ENCODE measurements at places on chromosomes 12 and 14.

GRCh38 chr12:2409656-2410265 lies 357.0 kb downstream of the CACNA1C start:
- DNase-seq, result no peak

- DNase-seq, result peak; percentile 33
These were observed 644.2 kb downstream of the NOVA1 start for GRCh38 chr14:25953532-25954139.

DNA sequence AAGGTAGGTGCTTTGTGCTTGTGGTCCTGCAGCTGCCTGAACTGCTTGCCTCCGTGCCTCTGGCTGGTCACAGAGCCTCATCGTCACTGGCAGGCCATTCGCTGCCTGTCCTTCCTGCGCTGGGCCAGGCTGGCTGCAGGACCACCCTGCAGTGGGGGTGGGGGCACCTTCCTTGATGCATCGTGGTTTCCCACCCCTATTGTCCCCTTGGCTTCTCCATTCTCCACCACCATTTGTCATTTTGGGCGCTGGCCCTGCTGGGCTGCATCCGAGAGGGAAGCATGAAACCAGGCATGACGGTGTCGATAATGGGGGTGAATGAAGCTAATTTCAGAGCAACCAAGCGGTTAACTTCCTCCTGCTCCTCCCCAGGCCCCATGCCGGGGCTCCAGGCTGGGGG lies 127.7 kb downstream of the NRXN3 start:
- DNase-seq, result no peak

- no peak for DNase-seq
These were observed 20.5 kb upstream of the TMCC3 start for GRCh38 chr12:94670898-94671297.

DNA sequence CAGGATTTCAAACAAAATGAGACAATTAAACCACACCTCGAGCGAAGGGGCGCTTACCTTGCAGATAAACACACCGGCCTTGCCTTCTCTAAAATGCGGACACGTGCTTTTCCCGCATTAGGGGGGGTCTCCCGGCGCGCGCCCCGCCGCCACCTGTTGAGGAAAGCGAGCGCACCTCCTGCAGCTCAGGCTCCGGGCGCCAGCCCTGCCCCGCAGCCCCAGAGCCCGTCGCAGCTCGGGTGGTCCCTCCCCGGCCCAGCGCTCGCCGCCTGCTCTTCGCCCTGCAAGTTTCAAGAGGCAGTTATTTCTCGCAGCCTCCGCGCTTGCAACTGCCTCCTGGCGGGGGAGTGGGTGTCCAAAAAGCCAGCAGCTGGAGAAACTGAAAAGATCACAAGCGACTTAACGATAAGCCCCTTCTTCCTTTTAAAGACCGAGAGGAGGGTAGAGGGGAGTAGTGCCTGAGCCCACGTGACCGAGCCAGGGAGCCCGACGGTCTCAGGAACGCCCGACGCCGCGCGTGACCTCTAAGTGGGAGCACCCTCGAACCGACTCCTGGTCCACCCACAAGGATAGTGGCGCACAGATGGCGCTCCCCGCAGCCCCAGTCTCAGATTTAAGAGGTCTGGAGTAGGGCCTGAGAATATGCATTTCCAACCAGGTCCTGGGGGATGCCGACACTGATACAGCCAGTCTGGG lies at the start of gene ESR2:
ESR2 (minus strand) TSS at position 396 of the 696 bp plus-strand sequence. CDS start 11,386 bp downstream, outside the sequence.
- DNase-seq, result peak; percentile 14

- no peak for DNase-seq
These were observed 36.9 kb downstream of the DIO3 start for GRCh38 chr14:101598159-101598558.

- DNase-seq, result no peak
These were observed 48.5 kb downstream of the FAM222A start for GRCh38 chr12:109762071-109762672.

- no peak for DNase-seq
These were observed 4.0 kb downstream of the FGF6 start for GRCh38 chr12:4441355-4442335.

- DNase-seq, result no peak
These were observed 266.2 kb downstream of the TMTC2 start for GRCh38 chr12:82952946-82953345.

- DNase-seq, result no peak
These were observed 137.9 kb downstream of the TPH2 start for GRCh38 chr12:72076558-72076915.

DNA sequence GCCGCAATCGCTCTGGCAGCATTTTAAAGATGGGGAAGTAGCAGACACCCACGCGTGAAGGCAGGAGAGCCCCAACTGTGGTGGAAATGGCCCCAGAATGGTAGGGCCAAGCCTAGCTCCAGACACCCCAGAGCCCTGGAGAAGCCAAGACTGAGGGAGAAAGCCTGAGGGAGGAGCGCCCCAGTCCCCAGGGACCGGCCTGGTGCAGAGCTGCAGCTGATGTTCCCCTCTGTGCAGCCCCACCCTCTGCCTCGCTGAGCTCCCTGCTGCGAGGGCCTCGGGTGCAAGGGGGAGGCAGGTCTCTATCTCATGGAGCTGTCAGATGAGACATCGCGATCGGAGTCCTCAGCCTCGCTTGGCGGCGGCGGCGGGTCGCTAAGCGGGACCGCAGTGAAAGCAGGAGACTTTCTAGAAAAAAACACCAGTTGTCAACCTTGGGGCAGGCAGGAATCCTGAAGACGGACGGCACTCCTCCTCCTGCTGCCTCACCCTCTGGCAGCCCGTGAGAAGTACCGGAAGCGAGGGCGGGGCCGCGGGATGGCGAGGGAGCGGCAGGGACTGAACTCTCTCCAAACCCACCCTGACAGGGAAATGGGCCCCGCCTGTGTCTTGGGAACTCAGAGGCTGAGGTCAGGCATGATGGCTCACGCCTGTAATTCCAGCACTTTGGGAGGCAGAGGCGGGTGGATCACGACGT lies 6.0 kb downstream of the GAPDH start:
- DNase-seq, result peak; percentile 93

GRCh38 chr12:130954544-130954831 lies 781 bp downstream of the ADGRD1 start:
- DNase-seq, result no peak

DNA sequence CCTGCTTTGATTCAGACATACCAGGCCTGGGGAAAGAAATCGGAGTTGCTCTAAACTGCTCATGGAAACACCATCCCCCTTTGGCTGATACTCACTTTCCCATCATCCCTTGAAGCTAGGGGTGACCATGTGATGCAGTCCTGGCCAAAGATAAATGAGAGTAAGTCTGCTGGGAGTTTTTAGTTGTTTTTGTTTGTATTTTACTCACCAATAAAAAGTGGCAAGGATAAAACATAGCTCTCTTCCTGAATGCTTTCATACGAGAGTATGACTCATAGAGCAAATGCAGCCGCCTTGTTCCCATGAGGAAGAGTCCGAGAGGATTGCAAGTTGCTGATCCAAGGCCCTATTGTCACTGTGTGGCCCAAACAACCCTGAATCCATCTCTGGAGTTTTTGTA lies 126.4 kb upstream of the TMEM132C start:
- no peak for DNase-seq

DNA sequence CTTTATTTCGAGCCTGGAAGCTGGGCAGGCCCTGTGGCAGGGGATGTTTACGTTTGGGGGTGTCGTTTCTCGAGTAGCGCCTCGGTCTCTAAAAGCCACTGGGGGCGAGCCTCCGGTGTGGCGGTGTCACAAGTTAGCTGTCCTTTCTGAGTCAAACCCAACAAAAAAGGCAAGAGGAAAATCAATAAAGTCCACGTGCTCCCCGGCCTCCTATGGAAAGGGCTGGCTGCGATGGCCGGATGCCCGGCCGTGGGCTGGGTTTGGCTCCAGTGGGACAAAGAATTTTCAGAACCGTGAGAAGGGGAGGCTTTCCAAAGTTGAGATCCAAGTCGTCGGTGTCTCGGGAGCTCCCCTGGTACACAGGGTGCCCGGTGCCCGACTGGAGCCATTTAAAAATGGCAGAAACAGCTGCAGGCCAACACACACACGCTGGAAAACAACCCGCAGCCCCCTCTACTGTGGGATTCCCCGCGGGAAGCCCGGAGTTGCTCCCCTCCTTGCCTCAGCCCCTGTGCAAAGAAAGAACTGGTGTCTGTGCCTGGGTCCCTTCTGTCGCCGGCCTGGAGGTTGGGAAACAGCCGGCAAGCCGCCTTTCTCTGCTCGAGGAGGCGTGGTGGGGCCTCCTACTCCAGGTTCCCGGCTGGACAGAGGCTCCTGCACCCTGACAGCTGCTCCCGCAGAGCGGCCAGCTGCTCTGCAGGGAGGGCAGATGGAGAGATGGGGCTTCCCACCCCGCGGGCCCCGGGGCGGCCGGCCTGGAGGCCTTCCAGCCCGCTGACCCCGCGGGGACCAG lies 1.9 kb downstream of the BCL7A start:
- peak; percentile 76 for DNase-seq

DNA sequence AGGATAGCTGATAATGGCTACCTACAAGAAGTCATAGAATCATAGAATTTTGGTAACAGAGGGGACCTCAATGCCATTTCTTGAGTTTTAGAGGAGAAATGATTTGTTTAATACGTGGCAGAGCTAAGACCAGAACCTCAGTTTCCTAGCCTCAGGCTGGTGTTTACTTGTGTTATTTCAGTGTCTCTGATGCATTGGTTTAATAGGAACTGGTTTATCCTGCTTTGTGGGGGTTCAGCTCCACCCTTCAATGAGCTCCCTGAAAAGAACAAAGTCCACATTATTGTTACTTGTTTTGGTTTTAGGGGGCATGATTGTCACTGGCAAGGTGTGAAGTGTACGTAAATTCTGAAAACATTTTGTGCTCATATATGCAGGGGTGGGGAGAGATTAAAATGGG lies 55.4 kb downstream of the AKAP6 start:
- no peak for DNase-seq

GRCh38 chr14:29925101-29925722 lies 2.4 kb downstream of the PRKD1 start:
- DNase-seq, result no peak

- no peak for DNase-seq
These were observed 501.2 kb downstream of the PCNX1 start for GRCh38 chr14:71408362-71409030.

GRCh38 chr12:102302553-102302952 lies 104.9 kb upstream of the PMCH start:
- DNase-seq, result no peak

DNA sequence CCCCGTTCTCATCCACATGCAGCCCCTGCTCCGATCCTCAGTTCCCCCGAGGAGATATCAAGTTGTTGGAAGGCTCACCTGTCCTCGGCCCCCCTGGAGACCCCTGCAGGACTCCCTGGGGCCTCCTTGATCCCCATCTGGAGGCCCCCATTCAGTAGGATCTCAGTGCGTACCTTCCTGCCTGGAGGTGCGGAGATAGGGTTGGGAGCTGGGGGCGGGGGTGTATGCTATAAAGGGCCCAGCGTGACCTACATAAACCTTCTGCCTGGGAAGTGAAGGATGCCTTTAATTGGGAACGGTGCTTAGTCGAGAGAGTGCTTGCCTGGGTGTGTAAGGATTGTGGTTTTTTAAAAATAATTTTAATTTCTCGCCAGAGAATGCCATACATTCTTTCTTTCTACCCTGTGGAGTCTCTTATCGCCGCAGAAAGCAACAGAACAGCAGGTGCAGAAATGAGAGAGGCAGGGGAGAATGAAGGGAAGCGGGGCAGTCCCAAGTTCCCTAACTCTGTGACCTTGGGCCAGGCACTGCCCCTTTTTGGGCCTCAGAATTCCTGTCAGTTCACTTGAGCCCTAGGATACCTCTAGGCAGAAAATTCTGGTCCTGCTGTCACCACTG lies 153.7 kb downstream of the TSPAN9 start:
- no peak for DNase-seq

GRCh38 chr12:80690513-80690912 lies 16.9 kb upstream of the MYF6 start:
- no peak for DNase-seq

GRCh38 chr12:104420868-104421267 lies 35.9 kb upstream of the CHST11 start:
- DNase-seq, result no peak

DNA sequence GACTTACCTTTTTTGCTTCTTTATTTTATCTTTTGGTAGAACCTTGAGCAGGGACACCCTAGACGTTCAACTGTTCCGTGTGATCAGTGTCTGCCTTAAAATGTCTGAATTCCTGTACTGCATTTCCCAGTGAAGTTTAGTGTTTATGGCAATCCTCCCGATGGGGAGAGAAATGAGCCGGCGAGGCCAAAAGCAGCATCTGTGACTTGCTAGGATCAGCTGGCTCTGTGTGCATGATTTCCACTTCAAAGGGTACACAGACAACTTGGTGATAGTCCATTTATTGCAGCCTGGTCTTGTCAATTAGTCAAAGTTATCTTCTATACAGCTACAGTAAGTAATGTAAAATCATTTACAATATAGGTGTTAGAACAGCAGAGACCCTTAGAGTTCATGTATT lies 768.5 kb downstream of the DIO2 start:
- no peak for DNase-seq

DNA sequence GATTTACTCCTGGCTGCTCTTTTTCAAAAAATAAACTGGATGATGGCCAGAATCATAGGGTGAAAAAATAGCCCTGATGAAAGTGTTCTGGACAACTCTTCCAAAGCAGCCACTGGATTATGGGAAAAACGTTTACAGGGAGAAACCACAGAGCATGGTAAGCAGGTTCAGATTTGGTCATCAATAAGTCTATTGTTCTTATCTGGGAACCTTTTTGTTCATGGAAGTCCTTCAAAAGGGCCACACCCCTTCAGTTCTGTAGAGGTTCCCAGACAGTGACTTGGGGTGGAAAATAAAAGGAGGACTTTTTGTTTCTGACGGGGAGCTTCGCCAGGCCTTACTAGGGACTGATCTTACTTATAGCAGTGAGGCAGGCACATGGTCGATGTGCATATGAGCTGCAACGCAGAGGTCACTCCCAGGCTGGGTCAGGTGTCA lies 117.4 kb upstream of the SLC38A2 start:
- no peak for DNase-seq

GRCh38 chr12:39958377-39958776 lies 147.5 kb downstream of the SLC2A13 start:
- DNase-seq, result no peak

DNA sequence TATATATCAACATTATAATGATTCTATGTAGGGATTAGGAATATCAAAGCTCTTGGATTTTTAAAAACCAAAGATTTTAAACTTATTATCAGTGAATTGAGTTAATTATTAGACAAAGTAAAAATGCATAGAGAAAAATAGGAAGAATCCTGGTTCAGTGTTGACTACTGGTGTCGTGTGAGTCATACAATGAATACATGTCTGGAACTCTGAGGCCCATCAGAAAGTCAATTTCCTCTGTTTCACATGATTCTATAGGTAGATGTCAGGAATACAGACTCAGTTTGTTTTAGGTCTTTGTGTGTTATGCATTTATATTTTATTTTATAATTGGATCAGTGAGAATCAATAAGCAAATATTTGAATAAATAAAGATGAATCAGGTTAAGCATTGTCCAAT lies 84.5 kb upstream of the RTL1 start:
- DNase-seq, result no peak
